ENCODE measurements at places on chromosomes 3 and 15.

GRCh38 chr3:5053021-5053831 lies 68.9 kb upstream of the ARL8B start:
- no peak for DNase-seq

- DNase-seq: peak; percentile 38
Observed at GRCh38 chr3:4656059-4656458, 162.9 kb downstream of the ITPR1 start.

GRCh38 chr3:99974989-99975388 lies 139.3 kb downstream of the FILIP1L start:
- DNase-seq: no peak

- peak; percentile 18 for DNase-seq
Observed at GRCh38 chr15:67762610-67763368, 62.5 kb upstream of the SKOR1 start.

- DNase-seq: no peak
Observed at GRCh38 chr3:134601539-134602439, 49.0 kb downstream of the KY start.

DNA sequence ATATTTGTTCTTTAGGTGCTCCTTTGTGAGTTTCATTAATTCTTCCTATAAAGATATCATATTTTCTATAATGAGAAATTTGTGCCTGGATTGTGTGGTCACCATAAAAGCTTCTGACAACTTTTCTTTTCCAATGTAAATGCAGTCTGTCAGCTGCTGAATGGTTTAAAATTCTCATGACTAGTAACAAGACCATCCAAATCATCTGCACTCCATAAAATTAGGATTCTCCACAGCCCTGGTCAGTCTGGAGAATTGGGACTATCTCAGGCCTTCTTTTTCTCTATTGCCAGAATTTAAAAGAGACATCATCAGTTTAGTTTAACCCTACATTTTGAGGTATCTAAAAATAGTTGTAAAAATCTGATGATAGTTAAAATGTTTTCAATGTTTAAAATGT lies 180.9 kb downstream of the DTWD1 start:
- DNase-seq: no peak

DNA sequence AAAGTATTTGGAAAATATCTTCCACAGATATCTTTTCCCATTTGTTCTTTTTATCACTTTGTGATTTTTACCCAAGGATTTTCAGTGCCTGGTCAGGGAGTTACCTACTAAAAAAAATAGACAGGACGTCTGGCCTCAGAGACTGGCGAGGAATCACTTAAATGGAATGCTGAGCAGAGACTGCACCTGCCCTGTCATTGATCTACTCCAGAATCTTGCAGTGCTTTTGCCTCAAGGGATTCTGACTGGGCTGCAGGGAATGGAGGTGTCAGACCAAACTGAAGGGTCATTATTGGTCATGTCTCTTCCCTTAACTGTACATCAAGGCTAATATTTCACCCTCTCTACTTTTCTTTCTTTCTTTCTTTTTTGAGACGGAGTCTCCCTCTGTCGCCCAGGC lies 12.1 kb upstream of the RYR3 start:
- DNase-seq: peak; percentile 74

GRCh38 chr3:56125358-56126005 lies 342.8 kb downstream of the ERC2 start:
- DNase-seq: peak; percentile 61

DNA sequence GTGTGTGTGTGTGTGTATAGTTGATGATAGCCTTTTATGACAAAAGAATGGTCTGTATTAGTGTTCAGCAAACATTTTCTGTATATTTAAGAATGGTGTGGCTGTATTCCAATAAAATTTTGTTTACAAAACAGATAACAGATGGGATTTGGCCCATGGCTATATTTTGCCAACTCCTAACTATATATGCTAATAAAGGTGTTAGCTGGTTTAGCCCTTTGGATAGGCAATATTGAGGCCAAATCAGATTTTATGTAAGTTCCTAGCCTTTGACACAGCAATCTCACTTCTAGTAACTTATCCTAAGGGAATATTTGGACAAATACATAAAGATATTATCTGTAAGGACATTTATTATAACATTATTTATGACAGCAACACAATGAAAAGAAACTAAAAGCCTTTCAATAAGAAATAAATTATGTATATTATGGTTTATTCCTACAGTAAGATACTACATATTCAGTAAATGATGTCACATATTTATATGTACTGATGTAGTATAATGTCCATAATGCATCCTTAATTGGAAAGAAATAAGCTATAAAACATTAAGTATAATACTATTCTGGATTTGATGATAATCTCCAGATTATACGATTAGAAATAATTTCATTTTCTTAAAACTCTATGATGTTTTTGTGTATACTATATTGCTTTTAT lies 264.0 kb downstream of the RBMS3 start:
- DNase-seq: no peak

GRCh38 chr3:40961104-40961857 lies 238.0 kb upstream of the CTNNB1 start:
- no peak for DNase-seq

Data from kidney epithelial cell (primary cell).